ENCODE measurements at places on chromosomes 1 and 21.

GRCh38 chr1:88892357-88892877 lies 1.1 kb upstream of the GTF2B start:
- DNase-seq = no peak

DNA sequence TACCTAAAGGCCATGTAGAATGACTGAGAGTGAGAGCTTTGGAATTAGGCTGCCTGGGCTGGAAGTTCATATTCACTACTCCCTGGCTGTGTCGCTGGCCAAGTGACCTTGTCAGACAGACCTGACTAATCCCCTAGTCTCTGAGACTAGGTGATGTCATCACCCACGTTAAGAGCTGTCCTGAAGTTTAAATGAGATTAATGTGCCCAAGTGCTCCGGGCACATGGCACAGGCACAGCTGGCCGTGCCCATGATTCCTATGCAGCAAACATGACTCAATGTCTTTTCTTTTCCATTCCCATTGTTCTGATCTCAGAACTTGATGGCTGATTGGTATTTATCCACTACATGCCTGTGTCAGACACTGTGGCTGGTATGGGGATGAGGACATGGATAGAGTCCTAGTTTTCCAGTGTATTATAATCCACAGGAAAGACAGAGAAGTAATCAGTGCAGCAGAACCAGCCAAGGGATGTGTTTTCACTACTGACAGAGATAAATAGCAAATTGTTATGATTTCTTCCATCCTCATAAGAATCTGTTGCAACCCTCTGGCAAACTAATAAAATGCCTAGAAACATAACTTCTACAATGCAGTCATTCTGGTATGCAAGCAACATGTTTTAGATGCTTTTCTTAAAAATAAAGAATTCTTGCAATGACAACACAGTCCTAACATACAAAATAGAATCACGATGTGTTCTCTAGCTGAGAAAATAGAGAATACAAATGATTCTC lies 180.9 kb downstream of the PCP4 start:
- no peak for DNase-seq

- DNase-seq = no peak
These were observed 52.8 kb downstream of the IGSF21 start for GRCh38 chr1:18160290-18160942.

GRCh38 chr1:111417755-111418154 lies 9.8 kb downstream of the OVGP1 start:
- no peak for DNase-seq

- DNase-seq = no peak
These were observed 14.3 kb downstream of the TMEM35B start for GRCh38 chr1:34970829-34971228.

Measured in stimulated activated naive CD4-positive, alpha-beta T cell (primary cell).